HEK293T (cell line): ENCODE measurements at places on chromosomes 2 and 18.
A peak's percentile ranks its signal among the peaks of the same experiment; 100 is the strongest.

- no peak for DNase-seq
Measured at GRCh38 chr2:11699686-11700670, 30.0 kb upstream of the NTSR2 start.

GRCh38 chr2:203891474-203891873 is 23.9 kb downstream of the CTLA4 start:
- DNase-seq, result no peak

DNA sequence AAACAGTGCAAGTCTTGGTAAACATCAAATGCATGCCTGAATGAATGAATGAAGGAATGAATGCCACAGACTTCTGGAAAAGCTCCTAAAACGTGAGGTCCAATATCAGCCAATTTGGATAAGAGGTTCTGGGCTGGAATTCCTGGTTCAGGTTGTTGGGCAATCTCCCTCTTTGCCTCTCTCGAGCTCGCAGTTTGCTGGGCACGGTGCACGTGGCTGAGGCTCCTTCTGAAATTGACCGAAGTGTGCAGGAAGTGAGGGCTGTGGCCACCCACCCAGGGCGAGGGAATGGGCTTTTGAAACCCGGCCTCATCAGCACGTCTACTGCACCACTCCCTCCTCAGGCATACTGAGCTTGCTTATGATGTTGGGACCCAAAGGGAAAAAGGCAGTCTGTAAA is 288.8 kb upstream of the HS6ST1 start:
- DNase-seq, result no peak

DNA sequence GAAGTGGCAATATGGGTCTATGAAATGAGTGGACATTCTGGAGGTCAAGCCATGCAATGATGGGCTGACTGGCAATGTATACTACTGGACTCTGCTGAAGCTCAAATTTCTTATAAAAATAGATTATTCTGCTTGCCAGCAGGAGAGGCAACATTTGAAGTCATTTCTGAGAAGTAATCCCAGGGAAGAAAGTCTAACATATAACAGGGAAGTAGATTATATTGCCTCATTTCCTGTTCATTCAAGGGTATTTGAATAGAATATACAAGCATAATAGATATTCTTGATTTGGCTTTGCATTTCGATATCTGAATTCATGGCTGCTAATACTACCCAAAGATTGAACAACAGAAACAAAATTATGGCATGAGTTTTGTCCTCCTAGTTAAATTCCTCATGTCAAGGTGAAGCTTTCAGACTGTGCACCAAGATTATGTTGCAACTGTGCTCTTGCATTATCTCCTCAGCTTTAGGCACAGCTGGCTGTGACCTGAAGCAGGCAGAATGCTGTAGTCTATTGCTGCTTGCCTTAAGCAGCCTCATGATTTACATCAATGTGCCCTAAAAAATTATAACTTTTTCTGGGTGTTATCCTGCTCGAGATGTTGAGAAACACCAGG is 13.3 kb upstream of the TMX3 start:
- no peak for DNase-seq

- DNase-seq, result no peak
Measured at GRCh38 chr18:24273596-24273995, 124.0 kb downstream of the OSBPL1A start.

GRCh38 chr2:11891028-11891427 is 144.6 kb downstream of the LPIN1 start:
- DNase-seq, result no peak

DNA sequence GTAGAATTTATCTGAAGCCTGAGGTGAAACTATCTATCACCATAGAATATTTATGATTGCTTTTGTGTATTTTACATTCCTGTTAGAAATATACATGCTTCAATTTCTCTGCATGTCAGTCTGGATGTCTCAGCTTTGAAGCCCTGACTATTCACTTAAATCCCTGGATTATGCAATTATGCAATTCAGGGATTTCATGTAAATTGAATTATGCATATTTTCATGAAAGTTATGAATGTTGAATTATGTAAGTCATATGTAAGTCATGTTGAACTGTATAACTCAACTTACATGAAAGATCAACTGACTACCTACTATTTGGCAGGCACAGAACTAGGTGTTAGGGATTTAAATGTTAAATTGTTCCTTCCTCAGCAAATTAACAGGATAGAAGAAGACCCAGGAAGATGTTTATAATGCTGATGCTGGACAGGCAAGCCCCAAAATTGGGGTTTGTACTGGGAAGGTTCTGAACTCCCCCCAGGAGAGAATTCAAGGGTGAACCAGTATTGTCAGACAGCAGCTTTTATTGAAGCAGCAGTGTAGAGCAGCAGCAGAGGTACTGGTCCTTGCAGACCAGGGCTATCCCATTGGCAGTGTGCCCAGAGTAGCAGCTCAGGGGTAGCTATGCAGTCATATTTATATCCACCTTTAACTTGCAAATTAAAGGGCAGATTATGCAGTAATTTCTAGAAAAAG is 236.5 kb downstream of the ZNF804A start:
- DNase-seq, result no peak

DNA sequence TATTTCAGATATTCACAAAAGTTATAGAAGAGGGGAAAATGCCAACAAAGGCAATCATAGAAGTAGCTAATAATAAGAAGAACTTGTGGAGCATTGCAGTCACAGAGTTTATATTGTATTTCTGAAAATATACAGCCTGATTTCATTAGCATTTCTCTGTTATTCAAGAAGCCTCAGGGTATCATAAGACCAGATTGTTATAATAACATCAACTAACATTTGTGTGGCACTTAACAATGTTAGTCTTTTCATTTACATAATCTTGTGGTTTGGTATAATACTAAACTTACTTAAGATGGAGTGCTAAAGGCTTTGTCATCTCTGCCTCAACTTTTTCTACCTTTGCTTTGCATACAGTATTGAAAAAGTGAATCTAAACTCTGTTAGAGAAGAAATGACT is 61.6 kb upstream of the TACR1 start:
- DNase-seq, result no peak

DNA sequence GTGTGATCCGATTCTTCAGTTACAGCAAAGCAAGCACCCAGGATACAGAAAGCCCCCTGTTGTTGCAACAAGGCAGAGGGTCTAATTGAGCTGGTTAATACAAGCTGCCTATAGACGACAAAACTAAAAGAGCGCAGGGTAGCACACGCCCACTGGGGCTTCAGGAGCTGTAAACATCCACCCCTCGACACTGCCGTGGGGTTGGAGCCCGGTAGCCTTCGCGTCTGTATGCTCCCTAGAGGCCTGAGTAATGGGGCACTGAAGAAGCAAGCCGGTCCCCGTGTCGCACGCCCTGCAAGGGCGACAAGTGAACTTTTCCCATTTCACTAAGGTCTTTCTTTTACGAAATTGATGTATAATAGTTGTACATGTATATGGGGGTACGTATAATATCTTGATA is 24.7 kb upstream of the CHRNA1 start:
- no peak for DNase-seq

GRCh38 chr2:239033801-239034560 is 186.1 kb downstream of the TWIST2 start:
- no peak for DNase-seq

DNA sequence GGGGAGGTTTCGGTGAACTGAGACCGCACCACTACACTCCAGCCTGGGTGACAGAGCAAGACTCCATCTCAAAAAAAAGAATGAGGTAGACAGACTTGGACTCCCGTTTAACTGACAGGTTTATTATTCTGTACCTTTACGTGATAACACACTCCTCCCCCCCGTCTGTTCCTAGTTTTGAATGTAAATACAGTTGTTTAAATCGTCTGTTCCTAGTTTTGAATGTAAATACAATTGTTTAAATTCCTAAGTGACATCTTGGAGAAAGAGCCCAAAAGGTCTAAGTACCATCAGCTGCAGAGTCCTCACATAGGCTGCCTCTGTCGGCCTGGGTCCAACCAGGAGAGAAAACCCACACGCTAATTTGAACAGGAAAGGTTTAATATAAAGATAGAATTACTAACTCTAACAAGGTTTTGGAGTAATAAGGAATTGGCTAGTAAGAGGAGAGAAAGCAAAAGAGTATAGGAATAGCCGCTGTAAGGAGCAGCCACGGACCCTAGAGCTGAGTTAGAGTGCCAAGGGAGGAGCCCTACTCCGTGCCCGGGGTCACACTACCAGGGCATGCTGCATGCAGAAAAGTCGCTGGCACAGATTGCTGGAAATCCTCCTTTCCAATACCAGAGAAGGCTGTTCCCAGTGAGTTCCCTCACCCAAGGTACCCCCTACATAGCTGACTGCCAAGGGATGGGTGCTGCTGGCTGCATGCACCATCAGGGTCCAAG is 83.5 kb upstream of the RANBP2 start:
- DNase-seq, result no peak

- DNase-seq, result no peak
Measured at GRCh38 chr18:24402209-24402785, 4.7 kb upstream of the OSBPL1A start.

DNA sequence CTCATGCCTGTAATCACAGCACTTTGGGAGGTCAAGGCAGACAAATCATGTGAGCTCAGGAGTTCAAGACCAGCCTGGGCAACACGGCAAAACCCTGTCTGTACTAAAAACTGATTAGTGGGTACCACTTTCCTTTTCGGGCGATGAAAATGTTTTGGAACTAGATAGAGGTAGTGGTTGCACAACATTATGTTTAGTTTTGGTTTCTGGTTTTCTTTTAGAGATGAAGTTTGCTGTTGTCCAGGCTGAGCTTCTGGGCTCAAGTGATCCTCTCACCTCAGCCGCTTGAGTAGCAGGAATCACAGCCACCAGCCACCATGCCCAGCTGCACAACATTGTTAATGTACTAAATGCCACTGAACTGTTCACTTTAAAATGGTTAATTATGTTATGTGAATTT is 27.6 kb downstream of the AAK1 start:
- no peak for DNase-seq

DNA sequence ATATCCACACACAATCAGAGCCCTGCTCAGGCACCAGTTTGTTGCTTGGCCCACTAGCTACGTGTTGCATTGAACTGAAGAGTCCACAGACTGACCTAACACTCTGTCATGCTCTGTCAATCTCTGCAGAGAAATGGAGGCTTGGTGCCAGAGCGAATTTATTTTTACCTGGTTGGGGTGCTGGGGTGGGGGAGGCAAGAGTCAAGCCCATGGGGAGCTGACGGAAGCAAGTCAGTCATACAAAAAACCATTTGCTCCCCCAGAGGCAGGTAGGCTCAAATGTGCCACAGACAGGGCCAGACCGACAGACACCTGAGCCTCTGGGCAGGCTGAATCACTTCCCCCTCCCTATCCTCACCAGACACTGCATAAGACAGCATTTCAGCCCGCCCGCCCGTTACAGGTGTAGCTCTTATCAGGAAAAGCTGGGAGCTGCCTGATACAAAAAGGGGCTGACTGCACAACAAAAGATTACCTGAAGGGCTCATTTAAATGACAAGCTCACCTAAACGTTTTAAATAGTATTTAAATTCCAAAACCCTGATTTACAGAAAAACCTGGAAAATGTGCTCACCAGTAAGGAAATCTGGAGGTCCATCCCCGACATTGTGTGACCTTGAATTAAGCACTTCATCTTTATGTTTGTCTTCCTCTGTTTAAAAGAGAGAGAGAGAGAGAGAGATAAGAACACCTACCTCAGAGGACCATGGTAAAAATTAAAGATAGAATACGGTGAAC is 2.1 kb upstream of the PCBP1 start:
- no peak for DNase-seq

DNA sequence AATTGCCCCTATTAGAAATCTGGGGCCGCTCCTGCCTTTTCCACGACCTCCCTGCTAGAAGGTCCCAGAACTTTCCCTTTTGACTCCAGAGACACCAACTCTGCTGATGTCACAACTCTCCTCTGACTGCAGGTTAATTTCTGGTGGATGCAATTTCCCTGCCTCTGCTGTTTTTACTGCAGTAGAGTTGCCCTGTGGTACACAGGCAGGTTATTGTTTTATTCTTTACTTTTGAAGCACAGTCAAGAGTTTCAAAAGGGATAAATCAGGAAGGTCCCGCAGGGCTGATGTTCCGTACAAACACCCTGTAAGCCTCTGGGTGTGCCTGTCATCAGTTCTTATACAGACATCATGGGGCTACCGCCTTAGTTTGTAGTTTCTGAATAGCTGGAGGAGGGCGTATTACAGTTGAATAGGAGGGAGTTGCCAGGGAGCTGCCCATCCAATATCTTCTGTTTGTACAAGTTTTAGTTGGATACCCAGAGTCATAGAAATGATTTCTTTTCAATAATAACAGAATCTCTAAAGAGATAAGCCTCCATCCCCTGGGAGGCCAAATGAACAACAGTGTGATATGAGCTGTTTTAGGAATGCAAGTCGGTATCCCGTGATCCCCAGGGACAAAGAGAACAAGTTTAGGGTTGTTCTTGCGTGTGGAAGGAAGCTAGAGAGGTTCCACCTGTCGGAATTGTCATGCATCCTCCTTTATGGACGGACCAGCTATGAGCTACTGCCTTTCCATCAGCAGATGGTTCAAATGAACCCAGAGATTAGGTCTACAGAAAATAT is 108.4 kb upstream of the COPS8 start:
- no peak for DNase-seq

- DNase-seq, result no peak
Measured at GRCh38 chr18:27985832-27986231, 191.1 kb downstream of the CDH2 start.

GRCh38 chr2:38380397-38381130 is 3.5 kb upstream of the ATL2 start:
- DNase-seq, result no peak

GRCh38 chr2:15311201-15311907 is 249.8 kb downstream of the NBAS start:
- DNase-seq, result no peak

- no peak for DNase-seq
Measured at GRCh38 chr2:38600242-38600891, 2.4 kb downstream of the HNRNPLL start.

GRCh38 chr2:9390991-9391390 is 32.3 kb downstream of the ITGB1BP1 start:
- no peak for DNase-seq

DNA sequence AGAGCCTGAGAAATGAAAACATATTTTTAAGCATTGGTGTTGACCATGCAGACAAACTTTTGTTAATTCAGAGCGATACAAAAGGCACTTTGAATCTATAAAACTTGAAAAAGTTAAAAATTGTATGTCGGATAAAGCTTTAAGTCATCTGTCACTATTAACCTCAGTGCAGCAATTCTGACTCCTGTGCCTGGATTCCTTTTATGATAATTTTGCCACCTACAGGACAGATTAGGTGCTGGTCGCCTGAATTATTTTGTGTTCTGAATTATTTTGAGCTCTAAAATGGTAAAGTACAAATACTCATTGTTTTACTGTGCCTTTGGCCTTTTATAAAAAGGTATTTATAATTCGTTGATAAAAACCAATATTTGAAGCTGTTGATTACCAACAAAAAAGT is 19.4 kb upstream of the RNF138 start:
- DNase-seq, result peak; percentile 59

GRCh38 chr2:220574038-220574437 is 946.6 kb downstream of the SLC4A3 start:
- no peak for DNase-seq

DNA sequence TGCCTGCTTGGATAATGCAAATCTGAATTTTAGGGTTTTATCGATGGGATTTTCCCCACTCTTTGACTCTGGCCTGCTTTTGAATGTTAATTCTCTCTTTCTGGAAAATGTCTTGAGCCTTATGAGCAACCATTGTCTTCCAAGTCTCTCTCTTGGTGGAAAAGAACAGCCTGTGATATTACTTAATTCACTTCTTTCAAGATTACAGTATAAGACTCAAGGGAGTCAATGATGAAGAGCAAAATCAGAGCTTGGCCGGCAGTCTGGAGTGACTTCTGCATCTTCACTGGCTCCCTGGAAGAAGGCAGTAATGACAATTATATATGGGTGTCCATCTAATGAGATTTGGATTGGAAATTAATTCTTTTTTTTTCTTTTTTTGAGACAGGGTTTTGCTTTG is 122.9 kb upstream of the ZEB2 start:
- DNase-seq, result no peak

- DNase-seq, result no peak
Measured at GRCh38 chr2:219118504-219118903, 42.1 kb downstream of the NHEJ1 start.
